Stimulated activated CD8-positive, alpha-beta memory T cell treated with anti-CD3 and anti-CD28 coated beads, Interleukin-4, amount 100 ng/mL, for 1 hour (primary cell): ENCODE measurements at places on chromosomes 11 and 22.

DNA sequence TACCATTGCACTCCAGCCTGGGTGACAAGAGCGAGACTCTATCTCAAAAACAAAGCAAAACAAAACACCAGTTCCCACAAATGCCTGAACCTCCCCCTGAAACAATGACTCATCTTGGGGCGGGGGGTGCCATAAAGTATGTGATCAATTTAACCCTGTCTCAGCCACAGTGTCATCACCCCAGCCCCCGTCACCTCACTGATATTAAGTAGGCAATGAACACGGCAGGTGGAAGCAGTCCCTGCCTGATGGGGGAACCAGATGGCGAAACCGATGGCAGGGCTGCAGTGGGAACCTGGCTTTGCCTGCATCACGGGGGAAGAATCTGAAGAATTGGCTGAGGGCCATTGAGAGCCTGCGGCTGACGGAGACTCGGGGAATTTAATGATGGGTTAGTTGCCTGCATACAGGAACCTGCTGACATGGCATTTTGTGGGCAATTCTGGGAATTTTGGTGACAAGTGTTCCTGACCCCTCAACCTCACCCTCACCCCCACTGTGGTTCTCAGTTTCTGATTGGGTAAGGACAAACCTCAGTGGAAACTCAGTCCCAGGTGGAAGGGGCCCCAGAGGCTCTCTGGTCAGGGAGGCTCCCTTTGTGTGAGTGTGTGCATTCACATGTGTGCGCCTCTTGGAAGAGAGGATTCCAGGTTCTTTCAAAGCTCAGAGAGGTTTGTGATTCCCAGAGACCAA lies 39.1 kb upstream of the SHISAL1 start:
- no peak for DNase-seq

- DNase-seq, result no peak
Measured at GRCh38 chr11:37755521-37755920, 1157.5 kb upstream of the RAG2 start.

GRCh38 chr22:48302657-48303368 lies 1524.9 kb downstream of the BRD1 start:
- no peak for DNase-seq

- no peak for DNase-seq
Measured at GRCh38 chr11:70669871-70670675, 271.7 kb downstream of the CTTN start.

GRCh38 chr11:122031813-122032212 lies 84.2 kb downstream of the BLID start:
- DNase-seq, result no peak

DNA sequence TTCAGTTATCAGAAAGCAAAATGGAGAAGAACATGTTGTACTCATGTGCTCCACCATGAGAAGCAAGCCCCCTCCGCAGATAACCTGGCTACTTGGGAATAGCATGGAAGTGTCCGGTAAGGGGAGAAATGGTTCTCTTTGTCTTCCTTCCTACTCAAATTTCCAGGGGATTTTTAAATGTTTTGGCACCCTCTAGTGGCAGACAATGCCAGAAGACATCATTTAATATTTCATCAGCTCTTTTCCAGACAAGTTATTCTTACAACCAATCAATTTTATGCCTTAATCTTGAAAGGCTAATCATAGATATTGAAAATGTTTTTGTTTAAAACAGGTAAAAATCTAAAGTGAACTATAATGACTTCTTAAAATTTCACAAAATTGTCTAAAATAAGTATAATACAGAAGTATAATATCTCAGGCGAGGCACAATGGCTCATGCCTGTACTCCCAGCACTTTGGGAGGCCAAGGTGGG lies 15.7 kb downstream of the CRTAM start:
- no peak for DNase-seq

GRCh38 chr22:45524966-45525365 lies 22.3 kb downstream of the FBLN1 start:
- no peak for DNase-seq

GRCh38 chr11:111448831-111449557 lies 63.2 kb downstream of the BTG4 start:
- DNase-seq, result no peak

DNA sequence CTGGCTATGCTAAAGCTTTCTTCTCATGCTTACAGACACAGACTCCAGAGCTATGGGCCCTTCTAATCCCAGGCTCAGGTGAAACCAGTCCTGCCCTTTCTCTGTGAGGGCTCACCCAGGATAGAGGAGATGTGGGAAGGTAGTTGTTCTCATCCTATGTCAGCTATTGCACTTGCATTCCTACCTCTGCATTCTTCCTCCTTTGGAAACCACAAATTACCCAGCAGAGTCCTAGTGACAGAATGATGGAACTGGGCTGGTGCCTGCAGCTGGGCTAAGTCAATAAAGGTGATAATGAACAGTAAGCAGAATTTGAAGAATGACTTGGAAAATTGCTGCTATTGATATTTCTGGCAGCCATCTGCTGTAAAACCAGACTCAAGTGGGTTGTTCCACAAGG lies 560.0 kb downstream of the TMEM135 start:
- no peak for DNase-seq

GRCh38 chr11:7524462-7525235 lies 10.8 kb downstream of the PPFIBP2 start:
- DNase-seq, result no peak

DNA sequence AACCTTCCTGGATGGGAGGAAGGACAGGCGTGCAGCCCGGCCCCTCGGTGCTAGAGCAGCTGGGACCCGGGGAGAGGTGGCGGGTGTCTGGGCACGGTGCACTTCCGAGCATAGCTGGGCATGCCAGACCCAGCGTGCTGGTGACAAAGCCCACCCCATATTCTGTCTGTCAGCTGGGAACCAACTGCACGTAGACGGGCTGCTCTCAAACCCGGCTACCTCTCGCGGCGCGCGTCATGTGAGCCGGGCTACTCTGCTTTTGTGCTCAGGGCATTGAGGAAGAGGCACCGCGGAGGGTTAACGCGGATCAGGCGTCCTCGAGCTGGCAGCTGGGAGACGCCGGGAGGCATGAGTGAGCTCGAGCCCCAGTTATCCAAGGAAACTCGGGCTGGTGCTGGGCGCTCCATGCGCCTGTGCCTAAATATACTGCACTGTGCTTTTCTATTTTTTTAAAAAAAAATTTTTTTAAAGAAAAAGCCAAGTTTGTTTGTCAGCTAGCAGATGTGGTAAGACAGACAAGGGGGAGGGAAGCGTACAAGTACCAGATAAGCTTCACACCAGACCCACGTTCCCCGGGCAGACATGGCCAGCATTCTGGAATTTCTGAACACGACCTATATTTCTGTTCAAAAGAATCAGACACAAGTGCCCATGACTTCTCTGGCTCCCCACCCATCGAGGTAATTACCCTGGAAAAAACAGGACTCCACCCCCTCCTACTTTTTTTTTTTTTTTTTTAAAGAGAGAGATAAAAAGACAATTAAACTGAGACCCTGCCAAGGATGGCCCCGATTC lies 425.6 kb downstream of the SHANK2 start:
- DNase-seq, result no peak

GRCh38 chr11:26953770-26954392 lies 40.0 kb upstream of the FIBIN start:
- no peak for DNase-seq

- no peak for DNase-seq
Measured at GRCh38 chr22:29720811-29721323, 1.1 kb downstream of the CABP7 start.

DNA sequence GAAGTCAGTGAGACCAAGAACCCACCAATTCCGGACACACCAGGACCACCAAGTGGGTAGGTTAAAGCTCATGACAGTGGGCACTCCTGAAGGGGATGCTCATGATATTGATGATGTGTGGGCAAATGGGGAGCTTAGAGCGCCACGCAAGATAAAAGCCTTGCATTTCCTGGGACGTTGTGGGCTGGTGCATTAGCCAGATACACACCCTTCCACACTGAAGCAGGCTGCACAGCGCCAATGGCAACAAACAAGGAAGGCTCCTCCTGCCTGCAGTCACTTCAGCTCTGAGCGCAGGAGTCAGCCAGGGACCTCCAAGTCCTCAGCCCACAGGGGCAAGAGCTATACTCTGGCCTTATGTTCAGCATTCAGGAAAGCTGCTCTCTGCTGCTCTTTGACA lies 20.6 kb downstream of the TMEM218 start:
- DNase-seq, result no peak

DNA sequence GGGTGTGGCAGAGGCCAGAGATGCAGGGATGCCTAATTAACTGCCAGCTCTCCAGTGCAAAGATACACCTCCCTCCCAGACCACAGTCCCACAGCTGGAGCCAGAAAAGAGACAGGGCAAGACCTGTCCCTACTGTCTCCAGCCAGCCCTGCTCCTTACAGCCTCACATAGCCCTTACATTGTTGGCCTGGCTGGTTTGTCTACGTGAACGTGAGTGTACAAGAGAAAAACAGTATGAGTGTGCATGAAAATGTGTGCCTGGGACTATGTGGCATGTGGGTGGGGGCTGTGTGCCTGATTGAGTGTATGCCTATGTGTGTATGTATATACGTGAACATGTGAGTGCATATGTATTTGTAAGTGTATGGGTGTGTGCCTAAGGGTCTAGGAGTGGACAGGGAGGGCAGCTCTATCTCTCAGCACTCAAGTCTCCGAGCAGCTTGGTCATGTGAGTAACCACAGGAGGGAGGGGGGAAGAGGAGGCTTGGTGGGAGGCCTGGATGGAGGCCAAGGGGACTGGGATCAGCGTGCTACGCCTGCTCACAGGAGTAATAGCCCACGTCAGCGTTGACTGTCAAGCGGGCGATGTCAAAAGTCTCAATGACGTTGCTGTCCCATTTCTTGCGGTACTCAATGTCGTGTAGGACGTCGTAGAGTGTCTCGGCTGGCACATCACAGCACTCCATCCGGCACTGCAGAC lies 6.6 kb upstream of the ARAP1 start:
- no peak for DNase-seq

- DNase-seq, result no peak
Measured at GRCh38 chr11:3954448-3955298, 99.2 kb downstream of the STIM1 start.

- no peak for DNase-seq
Measured at GRCh38 chr22:45968751-45969413, 8.1 kb downstream of the WNT7B start.

GRCh38 chr11:133123796-133124195 lies 408.5 kb downstream of the OPCML start:
- no peak for DNase-seq

GRCh38 chr11:12103411-12104225 lies 6.8 kb upstream of the MICAL2 start:
- DNase-seq, result no peak

DNA sequence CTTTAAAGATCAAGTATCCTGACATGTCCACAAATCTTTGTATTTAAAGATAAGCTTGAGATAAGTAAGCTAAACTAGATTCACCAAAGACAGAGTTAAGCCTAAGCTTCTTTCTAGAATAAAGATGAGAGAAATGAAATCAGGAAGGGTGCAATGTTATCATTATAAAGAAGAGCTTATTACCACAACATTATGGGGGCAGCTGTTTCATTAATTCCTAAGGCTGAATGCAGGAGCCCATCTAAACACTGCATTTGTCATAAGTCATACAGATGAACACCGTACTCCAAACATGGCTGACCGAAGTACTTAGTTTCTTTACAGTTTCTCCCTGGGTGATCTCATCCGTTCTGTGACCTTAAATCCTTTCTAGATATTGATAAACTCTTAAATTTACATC lies 16.3 kb downstream of the FDX1 start:
- DNase-seq, result no peak

DNA sequence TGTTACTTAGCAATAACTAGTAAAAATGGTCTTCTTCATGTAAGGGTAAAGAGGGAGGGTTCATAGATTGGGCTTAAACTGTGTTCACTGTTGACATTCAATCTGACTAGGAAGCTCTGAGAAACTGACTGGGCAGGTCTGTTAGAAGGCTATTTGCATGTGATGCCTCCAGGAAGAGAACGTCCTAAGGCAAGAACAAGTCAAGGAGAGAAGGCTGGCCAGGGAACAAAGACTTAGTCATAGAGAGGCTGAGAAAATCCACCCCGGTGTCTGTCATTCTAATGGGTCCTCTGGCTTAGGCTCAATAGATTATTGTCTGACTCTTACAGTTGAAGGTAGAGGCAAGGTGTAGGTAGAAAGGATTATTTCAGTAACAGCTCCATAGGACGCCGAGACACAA lies 50.3 kb upstream of the CD44 start:
- DNase-seq, result no peak

DNA sequence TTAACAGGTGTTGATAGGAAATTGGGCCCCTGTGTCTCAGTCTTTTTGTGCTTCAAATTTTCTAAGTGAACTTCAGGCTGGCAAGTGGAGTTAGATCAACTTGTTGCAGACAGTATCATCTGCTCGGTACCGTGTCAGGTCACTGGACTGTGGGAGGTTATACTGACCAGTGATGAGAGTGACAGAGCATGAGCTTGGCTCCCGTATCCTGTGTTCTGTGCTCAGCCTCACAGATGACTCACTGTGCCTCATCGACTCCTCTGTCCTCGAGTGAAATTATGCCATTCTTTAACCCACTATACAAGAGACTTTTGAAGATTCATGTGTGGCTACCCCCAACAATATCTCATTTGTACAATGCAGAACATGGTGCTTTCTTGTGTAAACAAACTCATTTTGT lies 7.9 kb downstream of the GRAP2 start:
- DNase-seq, result no peak

DNA sequence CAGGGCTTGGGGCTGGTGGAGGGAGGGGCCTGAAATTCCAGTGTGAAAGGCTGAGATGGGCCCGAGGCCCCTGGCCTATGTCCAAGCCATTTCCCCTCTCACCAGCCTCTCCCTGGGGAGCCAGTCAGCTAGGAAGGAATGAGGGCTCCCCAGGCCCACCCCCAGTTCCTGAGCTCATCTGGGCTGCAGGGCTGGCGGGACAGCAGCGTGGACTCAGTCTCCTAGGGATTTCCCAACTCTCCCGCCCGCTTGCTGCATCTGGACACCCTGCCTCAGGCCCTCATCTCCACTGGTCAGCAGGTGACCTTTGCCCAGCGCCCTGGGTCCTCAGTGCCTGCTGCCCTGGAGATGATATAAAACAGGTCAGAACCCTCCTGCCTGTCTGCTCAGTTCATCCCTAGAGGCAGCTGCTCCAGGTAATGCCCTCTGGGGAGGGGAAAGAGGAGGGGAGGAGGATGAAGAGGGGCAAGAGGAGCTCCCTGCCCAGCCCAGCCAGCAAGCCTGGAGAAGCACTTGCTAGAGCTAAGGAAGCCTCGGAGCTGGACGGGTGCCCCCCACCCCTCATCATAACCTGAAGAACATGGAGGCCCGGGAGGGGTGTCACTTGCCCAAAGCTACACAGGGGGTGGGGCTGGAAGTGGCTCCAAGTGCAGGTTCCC lies at the start of gene APOC3:
TSS of gene APOC3 (plus strand) at position 383 of the 659 bp plus-strand sequence. CDS start 676 bp downstream, outside the sequence.
- DNase-seq, result no peak
